Osteocyte (in vitro differentiated cells): ENCODE measurements at places on chromosomes 7 and 10. TPM values are rescaled to one million over a fixed set of nuclear protein-coding genes. Genes with fewer than 3 reads are reported as not detected.

DNA sequence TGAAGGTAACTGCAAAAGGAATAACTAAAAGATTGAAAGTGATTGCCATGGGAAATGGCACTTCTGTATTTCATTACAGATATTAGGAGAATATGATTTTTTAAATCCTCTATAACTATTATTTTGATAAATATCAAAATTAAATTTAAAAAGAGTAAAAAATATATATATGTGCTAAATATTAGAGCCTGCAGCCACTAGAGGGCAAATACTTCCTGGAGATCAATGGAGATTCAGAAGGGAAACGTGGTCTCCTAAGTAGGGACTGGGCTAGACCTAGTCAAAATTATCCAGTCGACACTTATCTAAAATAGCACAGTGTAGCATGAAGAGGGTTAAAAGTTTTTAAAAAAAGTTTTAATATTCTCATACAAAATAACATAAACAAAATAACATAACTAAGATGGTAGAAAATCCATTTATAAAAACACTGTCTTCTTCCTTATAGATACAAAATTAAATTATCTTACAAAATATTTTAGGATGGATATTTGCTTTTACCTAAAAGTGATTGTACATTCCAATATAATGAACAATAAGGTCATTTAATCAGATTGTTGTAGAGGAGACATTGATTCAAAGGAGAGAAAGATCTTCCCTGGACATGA, 434.3 kb downstream of the MDFIC start:
- H3K27me3 ChIP-seq: no peaks in the 10 kb centered on the region
- H3K4me1 ChIP-seq: no peaks in the 10 kb centered on the region
- H3K36me3 ChIP-seq: no peaks in the 10 kb centered on the region
- H3K27ac ChIP-seq: no peak overlapping the region

GRCh38 chr10:52933748-52934147, 161.2 kb upstream of the MBL2 start:
- H3K27me3 ChIP-seq: peaks cover 37% of the 10 kb centered on the region
- no peak for DNase-seq
- no peaks in the 10 kb centered on the region for H3K4me1 ChIP-seq

DNA sequence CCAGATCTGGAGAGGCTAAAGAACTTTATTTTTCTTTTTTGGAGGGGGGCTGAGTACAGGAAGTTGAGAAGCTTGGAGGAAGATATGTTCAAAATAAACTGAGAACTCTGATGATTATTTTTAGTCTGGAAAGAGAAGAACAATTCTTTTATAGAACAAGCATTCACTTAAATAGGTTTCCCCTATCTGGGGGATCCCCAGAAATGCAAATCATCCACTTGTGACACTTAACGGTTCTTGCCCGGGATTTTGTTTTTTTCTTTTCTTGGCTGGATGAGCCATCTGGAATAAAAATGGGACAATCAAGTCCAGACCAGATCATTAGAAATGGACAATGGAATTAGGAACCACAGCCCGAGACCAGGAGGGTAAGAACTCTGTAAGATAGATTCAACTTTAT, 95.9 kb upstream of the EGR2 start:
- DNase-seq: no peak
- H3K27me3 ChIP-seq: peaks cover 32% of the 10 kb centered on the region
- H3K36me3 ChIP-seq: no peaks in the 10 kb centered on the region
- H3K4me3 ChIP-seq: no peak overlapping the region
- H3K27ac ChIP-seq: no peak overlapping the region
- no peaks in the 10 kb centered on the region for H3K4me1 ChIP-seq

- no peak overlapping the region for H3K27ac ChIP-seq
- peaks cover 12% of the 10 kb centered on the region for H3K4me1 ChIP-seq
- DNase-seq: no peak
- H3K27me3 ChIP-seq: no peaks in the 10 kb centered on the region
Measured at GRCh38 chr10:52469970-52470705, 156.1 kb downstream of the DKK1 start.

GRCh38 chr10:34017281-34017680, 682.8 kb upstream of the NRP1 start:
- H3K27me3 ChIP-seq: peaks cover 13% of the 10 kb centered on the region
- peaks cover 2% of the 10 kb centered on the region for H3K4me1 ChIP-seq
- no peak overlapping the region for H3K27ac ChIP-seq
- DNase-seq: no peak
- H3K36me3 ChIP-seq: no peaks in the 10 kb centered on the region

- no peak overlapping the region for H3K27ac ChIP-seq
- H3K4me3 ChIP-seq: no peak overlapping the region
- H3K4me1 ChIP-seq: peaks cover 3% of the 10 kb centered on the region
Measured at GRCh38 chr7:96250776-96251361, 71.0 kb downstream of the SLC25A13 start.

DNA sequence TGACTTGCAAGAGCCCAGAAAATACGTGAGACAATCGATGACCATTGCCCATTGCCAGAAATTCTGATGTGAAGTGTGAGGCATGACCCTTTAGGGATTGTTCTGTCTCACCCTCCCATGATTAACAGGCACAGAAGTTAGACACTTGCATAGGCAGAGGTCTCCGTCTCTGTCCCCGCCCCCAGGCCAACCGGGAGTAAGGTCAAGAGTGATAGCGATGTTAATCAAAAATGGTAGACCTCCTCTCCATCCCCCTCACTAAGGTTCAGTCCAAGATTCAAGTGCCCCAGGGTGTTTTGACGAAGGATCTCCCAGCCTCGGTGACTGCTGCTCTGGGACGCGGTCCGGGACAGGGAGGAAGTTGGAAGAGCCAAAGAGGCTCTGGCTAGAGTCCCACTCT, 22.7 kb upstream of the TRPV6 start:
- H3K27me3 ChIP-seq: no peaks in the 10 kb centered on the region
- no peak overlapping the region for H3K4me3 ChIP-seq
- DNase-seq: no peak

GRCh38 chr7:82441669-82442478, 1.7 kb downstream of the CACNA2D1 start:
- DNase-seq: no peak
- peaks cover 22% of the 10 kb centered on the region for H3K4me1 ChIP-seq
- no peak overlapping the region for H3K27ac ChIP-seq
- peaks cover 3% of the 10 kb centered on the region for H3K36me3 ChIP-seq
- H3K27me3 ChIP-seq: no peaks in the 10 kb centered on the region
- peak overlapping the region; percentile 85 for H3K4me3 ChIP-seq

DNA sequence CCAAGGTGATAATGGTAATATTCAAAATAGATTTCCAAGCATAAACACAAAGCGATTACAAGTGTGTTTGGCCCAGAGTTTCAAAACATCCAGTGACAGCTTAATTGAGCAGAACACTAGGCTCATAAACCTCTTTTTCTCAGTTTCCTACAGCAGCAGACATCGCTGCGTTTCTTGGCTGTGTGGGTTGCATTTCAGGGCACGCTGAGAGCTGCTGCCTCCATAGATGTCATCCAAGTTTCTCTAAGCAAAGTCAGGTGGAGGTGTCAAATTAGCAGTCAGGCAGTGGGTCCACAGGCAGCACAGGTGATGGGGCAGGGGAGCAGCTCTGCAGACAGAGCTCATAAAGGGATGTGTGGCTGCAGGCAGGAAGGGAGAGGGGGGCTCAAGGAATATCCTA, 50.5 kb upstream of the COL13A1 start:
- H3K27ac ChIP-seq: no peak overlapping the region
- no peak for DNase-seq
- peaks cover 34% of the 10 kb centered on the region for H3K4me1 ChIP-seq
- no peaks in the 10 kb centered on the region for H3K27me3 ChIP-seq
- no peak overlapping the region for H3K4me3 ChIP-seq

- no peaks in the 10 kb centered on the region for H3K27me3 ChIP-seq
- peak overlapping the region; percentile 96 for H3K27ac ChIP-seq
- no peaks in the 10 kb centered on the region for H3K36me3 ChIP-seq
- H3K4me1 ChIP-seq: peaks cover 48% of the 10 kb centered on the region
Measured at GRCh38 chr10:486206-486605, 203.3 kb downstream of the DIP2C start.

- no peak overlapping the region for H3K4me3 ChIP-seq
- no peaks in the 10 kb centered on the region for H3K27me3 ChIP-seq
- DNase-seq: no peak
- H3K36me3 ChIP-seq: no peaks in the 10 kb centered on the region
- H3K4me1 ChIP-seq: peaks cover 25% of the 10 kb centered on the region
Measured at GRCh38 chr7:123754271-123754871, 5.6 kb upstream of the WASL start.

DNA sequence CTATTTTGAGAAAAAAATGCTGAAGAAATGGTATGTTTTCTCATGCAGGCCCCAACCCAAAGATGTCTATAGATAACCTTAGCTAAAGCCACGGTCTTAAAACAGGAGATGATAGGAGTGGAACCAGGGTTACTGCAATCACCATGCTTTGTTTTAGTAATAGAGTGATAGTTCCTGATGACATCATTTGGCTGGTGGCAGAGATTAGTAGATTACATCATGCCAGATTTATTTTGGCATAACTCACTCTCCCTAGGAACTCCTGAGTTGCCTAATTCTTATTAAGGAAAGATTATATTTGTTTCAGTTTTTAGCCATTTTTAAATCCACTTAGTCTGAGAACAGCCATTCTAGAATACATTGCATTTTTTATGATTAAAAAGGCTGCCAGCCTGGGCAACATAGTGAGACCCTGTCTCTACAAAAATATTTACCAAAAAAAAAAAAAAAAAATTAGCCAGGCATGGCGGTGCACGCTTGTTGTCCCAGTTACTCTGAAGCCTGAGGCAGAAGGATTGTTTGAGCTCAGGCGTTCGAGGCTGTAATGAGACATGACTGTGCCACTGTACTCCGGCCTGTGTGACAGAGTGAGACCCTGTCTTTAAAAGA, 17.8 kb downstream of the ENO4 start:
- no peaks in the 10 kb centered on the region for H3K36me3 ChIP-seq
- no peak for DNase-seq
- H3K4me1 ChIP-seq: no peaks in the 10 kb centered on the region
- H3K27ac ChIP-seq: no peak overlapping the region

- no peak for DNase-seq
- H3K4me3 ChIP-seq: peak overlapping the region; percentile 97
- H3K27ac ChIP-seq: peak overlapping the region; percentile 99
- peaks cover 81% of the 10 kb centered on the region for H3K4me1 ChIP-seq
Measured at GRCh38 chr10:62050346-62050892, 148.9 kb downstream of the ARID5B start.

- DNase-seq: no peak
- H3K4me1 ChIP-seq: no peaks in the 10 kb centered on the region
- H3K27ac ChIP-seq: no peak overlapping the region
- no peaks in the 10 kb centered on the region for H3K27me3 ChIP-seq
Measured at GRCh38 chr7:99014113-99014985, 129.6 kb downstream of the SMURF1 start.

Gene TFPI2
- total RNA-seq: 58.7 and 61.3 TPM in 2 replicates

Gene OR13A1
- not detected in 2 replicates for total RNA-seq

Gene ECD
- 32.3 and 34.1 TPM in 2 replicates for total RNA-seq

Gene CTAGE8
- 0.97 TPM in 1 of 2 replicates, not detected in the other for total RNA-seq

Gene ADRA2A
- total RNA-seq: not detected in 2 replicates

Gene NEUROD6
- not detected in 2 replicates for total RNA-seq

Gene SORBS1
- 1.7 TPM in 2 replicates for total RNA-seq

Gene LSM5
- 32.7 and 35.5 TPM in 2 replicates for total RNA-seq
